ENCODE measurements at places on chromosomes 6 and 20. TPM values are rescaled to one million over a fixed set of nuclear protein-coding genes. Genes with fewer than 3 reads are reported as not detected.

FLRT3 gene
- 15.7 TPM for total RNA-seq

HLA-DMA gene
- 2.9 TPM for total RNA-seq

COL20A1 gene
- total RNA-seq = 0.07 TPM

DNA sequence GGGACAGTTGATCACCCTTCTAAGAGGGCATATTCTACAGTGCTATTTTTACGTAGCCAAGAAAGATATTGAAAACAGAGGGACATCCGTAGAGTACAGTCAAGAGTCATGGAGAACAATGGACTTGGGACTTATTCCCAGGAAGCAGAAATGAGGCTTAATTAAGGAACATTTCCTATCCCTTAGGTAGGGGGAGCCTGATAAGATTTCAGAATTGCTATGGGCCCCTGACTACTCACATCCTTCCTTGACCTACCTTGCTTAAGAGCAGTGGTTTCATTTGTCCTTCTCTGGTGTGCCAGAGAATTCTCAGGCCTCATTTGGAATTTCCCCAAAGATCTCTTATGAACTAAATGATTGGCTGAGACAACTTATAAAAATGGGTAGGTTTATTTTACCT lies 189.5 kb upstream of the DTNBP1 start:
- H3K4me3 ChIP-seq = no peak overlapping the region
- H3K36me3 ChIP-seq = no peaks in the 10 kb centered on the region
- DNase-seq = no peak
- H3K27ac ChIP-seq = no peak overlapping the region
- H3K27me3 ChIP-seq = no peaks in the 10 kb centered on the region

DNA sequence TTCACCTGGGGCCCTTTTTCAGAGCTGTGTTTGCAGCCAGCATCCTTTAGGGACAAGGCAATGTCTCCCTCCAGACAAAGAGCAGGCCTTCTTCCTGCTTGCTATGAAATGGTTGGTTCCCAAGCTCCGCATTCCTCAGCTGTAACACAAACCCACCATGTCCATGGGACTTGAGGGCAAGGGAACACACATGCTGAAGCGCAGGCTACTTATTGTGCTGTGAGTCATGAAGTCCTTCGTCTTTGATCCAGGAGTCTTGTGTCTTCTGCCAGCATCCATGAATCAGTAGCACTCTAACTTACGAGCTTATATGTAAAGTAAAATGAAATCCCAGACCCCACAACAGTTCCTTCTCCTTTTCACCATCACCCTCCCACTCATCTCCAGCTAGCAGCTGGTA lies 59.0 kb downstream of the ANKRD60 start:
- H3K27ac ChIP-seq = no peak overlapping the region
- no peak for DNase-seq
- no peaks in the 10 kb centered on the region for H3K4me1 ChIP-seq
- H3K36me3 ChIP-seq = no peaks in the 10 kb centered on the region
- peaks cover 11% of the 10 kb centered on the region for H3K27me3 ChIP-seq
- H3K4me3 ChIP-seq = no peak overlapping the region

GRCh38 chr20:50418890-50419642 lies 91.1 kb upstream of the PTPN1 start:
- H3K4me1 ChIP-seq = peaks cover 54% of the 10 kb centered on the region
- peak overlapping the region; percentile 96 for H3K27ac ChIP-seq
- no peaks in the 10 kb centered on the region for H3K27me3 ChIP-seq
- H3K4me3 ChIP-seq = no peak overlapping the region
- peaks cover 22% of the 10 kb centered on the region for H3K36me3 ChIP-seq

- peaks cover 6% of the 10 kb centered on the region for H3K4me1 ChIP-seq
- no peak overlapping the region for H3K27ac ChIP-seq
Observed at GRCh38 chr6:141675957-141676356, 456.8 kb upstream of the GJE1 start.

DNA sequence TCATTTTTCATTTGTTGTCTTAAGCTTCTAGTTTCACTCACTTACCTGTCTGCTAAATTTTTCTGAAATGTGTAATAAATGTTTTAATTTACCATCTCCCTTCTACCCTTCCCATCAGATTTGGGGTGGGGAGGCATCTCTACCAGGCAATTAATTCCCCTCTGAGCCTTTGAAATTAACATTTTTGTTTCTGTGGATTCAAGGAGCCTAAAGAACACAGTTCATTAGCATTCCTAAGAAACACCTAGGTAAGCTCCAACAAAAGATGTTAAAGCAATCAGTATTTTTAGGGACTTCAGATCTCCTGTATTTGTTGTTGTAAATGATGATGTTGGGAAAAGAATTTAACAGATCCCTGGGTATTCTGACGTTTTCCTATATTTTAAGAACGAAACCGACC lies 6.6 kb downstream of the TOP1 start:
- DNase-seq = no peak
- peaks cover 52% of the 10 kb centered on the region for H3K4me1 ChIP-seq
- H3K27ac ChIP-seq = no peak overlapping the region
- H3K36me3 ChIP-seq = peaks cover 50% of the 10 kb centered on the region

- H3K27me3 ChIP-seq = no peaks in the 10 kb centered on the region
- peak overlapping the region; percentile 71 for H3K27ac ChIP-seq
- H3K4me1 ChIP-seq = peaks cover 15% of the 10 kb centered on the region
- DNase-seq = no peak
- H3K36me3 ChIP-seq = no peaks in the 10 kb centered on the region
Observed at GRCh38 chr6:45115696-45116095, 212.4 kb upstream of the RUNX2 start.
